Right atrium auricular region (tissue), 2 donors: ENCODE measurements at places on chromosomes 3 and 15.

DNA sequence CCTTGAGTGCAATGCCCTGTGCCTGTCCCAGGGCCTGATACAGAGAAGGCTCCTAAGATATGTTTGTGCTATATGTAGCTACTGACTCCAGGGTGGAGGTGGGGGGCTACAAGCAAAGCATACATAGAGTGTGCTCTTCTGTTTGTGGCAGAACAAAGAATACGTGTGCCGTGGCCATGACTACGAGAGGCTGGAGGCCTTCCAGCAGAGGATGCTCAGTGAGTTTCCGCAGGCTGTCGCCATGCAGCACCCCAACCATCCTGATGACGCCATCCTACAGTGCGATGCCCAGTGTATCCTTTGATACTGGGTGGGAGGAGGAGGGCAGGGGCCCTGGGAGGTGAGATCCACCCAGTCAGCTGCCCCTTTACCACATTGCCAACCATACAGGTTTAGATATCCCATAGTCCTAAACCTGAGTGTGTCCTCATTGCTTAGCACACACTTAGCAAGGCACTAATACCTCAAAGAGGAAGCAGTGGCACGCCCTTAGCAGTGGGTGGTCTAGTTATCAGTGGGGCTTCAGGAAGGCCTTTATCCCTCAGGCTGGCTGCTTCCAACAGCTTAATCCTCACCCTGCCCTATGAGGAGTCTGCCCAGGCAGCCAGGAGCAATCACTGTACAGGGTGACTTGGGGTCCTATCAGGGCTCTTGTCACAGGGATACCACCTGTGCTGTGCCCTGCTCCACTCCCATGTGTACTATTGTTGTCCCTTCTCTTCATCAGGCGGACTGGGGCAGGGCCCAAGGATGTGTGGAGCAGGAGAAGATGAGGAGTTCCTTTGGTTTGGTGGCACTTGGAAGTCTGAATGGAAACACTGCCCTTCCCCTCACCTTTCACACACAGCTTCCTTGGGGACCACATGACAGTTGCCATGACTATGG lies 30.1 kb upstream of the MANF start:
- no peak for DNase-seq

- DNase-seq, result no peak
These were observed 22.5 kb downstream of the CCR4 start for GRCh38 chr3:32973982-32974381.

GRCh38 chr15:79522656-79523055 lies 90.5 kb downstream of the MINAR1 start:
- peak; percentile 1 for DNase-seq

DNA sequence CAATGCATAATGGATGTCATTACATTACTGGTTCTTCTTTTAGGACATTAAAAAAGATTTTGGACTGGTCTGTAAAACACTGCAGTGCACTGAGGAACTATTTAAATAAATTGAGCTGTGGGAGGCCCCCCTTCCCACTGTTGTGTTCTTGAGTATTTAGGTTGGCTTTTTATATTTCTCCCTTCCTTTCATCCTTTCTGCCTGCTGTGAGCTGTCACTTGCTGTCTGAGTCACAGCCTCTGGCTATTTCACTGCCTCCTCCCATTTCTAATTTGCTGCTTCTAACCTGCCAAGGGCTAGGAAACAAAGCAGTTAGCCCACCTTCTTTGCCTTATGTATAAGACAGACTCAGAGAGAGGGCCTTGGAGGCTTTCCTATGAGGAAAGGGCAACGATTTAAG lies 89.0 kb upstream of the FNDC3B start:
- DNase-seq, result no peak

DNA sequence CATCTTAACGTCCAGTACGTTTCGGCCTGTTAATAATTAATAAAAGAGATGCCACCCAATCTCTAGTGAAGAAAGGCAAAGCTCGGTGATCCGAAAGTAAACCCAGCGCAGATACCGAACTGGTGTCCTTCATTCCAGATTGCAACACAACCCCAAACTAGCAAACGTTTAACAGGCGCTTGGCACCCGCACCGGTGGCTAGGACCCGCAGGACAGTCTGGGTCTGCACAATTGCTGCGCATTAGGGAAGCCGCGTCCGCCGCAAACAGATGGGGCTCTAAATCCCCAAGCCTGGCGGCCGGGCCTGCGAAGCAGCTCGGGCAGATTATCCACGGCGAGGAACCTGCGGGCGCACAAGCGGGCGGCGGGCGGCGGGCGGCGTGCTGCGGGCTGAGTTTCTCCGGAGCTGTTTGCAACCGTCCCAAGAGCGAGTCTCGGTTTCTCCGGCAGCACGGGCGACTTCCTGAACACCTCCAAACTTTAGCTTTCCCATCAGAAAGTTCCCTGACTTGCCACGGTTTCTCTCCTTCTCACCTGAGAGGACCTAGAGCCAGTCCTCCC lies 112.1 kb upstream of the ICE2 start:
- peak; percentile 66 for DNase-seq

GRCh38 chr15:85780225-85780985 lies 14.3 kb downstream of the KLHL25 start:
- DNase-seq, result no peak

GRCh38 chr15:77822631-77823230 lies 190.0 kb upstream of the LINGO1 start:
- no peak for DNase-seq

- peak; percentile 88 for DNase-seq
These were observed 15.6 kb downstream of the FRMD4B start for GRCh38 chr3:69370156-69370883.

GRCh38 chr15:40562691-40563090 lies 2.2 kb downstream of the CCDC32 start:
- DNase-seq, result no peak

DNA sequence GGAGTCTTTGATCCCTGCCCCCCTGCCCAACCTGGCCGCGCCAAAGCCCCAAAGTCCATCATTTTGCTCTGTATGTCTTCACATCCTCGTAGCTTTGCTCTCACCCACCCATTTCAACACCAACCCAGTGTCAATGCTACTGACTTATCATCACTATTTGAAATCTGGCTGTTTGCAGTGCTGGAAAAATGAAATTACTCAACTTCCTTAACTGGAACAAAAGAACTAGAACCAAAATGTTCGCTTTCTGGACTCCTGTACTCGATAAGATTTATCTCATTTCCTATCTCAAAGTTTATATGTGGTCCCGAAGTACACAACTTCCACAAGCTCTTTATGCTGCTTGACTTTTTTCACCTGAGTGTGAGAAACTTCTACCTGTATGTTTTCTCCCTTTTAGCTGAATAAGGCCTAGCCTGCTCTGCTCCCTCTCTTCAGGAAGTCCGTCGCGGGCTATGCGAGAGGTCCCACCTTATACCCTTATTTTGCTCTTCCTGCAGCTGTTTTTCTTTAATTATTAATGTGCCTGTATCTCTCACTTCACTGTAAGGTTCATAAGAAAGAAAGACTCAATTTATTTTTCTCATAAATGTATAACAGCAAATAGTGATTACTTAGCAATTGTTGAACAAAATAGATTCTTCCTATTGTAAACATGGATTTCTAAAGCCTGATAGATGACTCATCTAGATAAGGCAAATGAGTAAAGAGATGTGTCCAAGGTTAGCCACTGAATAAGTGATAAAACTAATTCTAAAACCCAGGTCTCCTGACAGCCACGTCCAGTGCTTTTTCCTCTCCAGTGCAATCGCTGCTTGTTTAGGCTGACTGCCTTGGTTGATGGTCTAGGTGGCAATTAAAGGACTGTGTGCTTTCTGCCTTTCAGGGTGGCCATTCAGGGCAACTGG lies 464.1 kb upstream of the TPRG1 start:
- DNase-seq, result no peak

DNA sequence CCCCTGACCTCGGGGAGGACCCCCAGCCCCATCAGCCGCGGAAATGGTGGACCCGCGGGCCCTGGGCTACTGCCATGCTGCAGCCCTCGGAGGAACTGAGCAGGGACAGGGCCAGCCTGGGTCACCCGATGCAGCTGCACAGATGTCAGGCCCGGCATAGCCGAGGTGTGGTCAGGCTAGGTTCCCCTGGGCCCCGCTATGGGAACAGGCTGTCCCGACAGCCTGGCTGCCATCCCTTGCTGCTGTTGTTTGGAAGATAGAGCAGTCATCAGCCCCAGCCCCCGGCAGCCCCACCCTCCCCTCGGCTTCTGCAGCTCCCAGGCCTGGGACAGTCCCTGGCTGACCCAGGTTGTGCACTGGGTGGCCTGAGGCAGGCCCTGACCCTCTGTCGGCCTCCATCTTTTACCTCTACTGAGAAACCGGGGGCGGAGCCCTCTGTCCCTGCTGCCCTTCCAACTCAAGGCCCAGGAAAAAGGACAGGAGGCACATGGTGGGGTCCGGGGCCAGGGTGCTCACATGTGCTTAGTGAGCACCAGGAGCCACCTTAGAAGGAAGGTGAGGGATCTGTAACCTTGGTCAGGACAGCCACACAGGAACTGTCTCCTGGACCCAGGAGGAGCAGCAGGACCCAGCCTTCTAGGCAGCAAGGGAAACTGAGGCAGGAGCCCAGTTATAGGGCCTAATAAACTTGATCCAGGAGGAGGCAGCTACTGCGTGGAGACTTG lies 31.5 kb upstream of the FBLN2 start:
- peak; percentile 95 for DNase-seq
